Activated gamma-delta T cell treated with Interleukin-2 at 50 U/mL for 16 hours (primary cell): ENCODE measurements at places on chromosomes 13 and 19.

DNA sequence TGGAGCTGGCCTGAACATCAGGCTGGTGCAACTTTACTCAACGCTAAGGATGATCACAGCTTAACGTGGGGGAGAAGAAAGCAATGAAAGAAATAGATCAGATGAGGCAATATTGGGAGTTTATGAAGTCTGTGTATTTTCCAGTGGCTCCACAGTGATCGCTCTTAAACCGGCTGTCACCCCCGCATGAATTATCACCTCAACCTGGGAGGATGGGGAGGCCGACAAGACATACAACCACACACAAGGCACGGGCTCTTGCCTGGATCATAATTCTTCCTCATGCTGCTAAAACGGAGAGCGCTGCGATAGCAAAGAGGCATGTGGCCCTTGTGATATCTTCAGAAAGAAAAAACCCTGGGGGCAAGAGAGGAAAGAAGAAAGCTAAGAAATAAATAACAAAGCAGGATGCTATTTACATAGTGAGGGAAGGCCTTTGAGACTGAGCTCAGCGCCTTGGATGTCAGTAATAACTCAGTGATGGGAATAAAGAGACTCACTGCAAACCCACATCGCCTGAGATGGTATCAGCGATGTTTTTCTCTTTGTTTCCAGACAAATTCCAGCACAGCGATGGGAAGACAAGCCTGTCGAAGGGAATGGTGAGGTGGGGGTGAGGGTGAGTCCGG is 19.1 kb upstream of the CHST8 start:
- DNase-seq = no peak

DNA sequence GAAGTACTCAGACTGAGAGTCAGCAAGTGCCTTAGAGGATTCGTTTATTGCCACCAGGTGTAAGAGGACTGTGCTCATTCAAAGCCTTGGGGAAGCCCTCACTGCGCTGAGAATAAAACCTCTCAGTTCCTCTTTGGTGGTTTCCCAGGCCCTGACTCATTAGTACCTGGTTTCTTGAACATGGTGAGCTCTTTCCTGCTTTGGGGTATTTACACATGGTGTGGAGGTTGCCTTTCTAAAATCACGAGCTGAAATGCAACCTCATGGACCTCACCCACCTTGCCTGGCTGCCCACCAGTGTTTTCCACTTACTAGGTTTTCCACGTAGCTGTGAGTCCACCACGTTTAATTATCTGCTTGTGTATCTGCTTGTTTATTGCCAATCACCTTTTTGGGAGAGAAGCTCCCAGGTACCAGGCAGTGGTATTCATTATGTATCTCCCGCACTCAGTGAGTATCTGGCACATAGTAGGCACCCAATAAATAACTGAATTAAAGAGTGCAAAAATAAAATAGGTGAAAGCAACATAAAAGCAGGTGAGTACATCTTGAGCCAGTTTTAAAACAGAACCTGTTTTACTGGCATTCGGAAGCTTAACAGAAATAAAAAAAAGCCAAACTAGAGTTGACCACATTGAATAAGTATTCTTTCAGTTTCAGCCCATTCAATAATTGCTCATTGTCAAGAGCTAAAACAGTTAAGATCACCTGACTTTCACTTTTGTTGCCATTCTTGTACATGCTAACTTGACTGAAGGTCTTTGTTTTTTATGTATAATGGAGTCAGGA is 533.0 kb downstream of the MYO16 start:
- DNase-seq = no peak

- no peak for DNase-seq
Measured at GRCh38 chr13:37490176-37490779, 108.3 kb downstream of the POSTN start.

GRCh38 chr19:6161271-6161850 is 25.9 kb downstream of the ACSBG2 start:
- peak; percentile 18 for DNase-seq

DNA sequence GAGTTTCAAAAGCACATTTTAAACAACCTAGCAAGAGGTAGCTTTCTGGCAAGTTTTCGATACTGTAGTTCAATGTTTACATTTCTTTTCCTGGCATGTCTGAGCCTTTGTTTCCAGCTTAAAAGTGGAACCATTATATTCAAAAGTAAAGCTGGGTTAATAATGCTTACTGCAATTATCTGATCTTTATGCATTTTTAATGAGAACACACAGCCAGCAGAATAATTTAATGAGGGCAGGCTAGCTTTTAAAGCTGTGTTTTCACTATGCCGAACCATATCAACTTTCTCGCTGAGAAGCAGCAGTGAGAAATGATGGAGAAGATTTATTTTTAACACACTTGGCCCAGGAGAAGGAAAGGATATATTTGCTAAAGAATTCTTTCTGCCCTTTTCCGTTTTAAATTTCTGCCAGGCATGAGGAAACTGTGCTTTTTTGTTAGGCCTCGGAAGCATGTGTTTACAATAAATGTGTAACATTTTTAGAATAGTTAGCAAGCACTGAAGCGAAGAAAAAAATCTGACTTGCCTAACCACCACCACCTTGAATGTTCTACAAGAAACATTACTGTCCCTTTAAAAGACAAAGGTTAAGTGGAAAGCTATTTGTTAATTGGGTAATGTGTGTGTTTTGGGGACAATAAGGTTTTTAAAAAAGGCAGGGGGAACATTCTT is 1.0 kb downstream of the MBNL2 start:
- DNase-seq = no peak

GRCh38 chr13:66864627-66865026 is 365.5 kb downstream of the PCDH9 start:
- no peak for DNase-seq

DNA sequence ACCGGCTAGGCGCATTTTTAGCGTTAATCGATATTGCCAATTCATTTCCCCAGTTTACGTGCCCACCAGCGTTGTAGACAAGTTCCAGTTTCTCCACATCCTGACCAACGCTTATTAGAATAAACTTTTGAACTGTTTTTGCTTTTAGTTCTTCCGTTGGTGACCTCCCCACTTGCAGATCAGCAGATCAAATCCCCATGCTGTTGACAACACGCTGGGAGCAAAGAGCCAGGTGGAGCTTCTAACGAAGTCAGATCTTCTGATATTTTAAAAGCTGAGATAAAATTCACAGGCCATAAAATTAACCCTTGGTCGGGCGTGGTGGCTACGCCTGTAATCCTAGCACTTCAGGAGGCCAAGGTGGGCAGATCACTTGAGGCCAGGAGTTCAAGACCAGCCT is 21.2 kb downstream of the RCN3 start:
- DNase-seq = no peak

DNA sequence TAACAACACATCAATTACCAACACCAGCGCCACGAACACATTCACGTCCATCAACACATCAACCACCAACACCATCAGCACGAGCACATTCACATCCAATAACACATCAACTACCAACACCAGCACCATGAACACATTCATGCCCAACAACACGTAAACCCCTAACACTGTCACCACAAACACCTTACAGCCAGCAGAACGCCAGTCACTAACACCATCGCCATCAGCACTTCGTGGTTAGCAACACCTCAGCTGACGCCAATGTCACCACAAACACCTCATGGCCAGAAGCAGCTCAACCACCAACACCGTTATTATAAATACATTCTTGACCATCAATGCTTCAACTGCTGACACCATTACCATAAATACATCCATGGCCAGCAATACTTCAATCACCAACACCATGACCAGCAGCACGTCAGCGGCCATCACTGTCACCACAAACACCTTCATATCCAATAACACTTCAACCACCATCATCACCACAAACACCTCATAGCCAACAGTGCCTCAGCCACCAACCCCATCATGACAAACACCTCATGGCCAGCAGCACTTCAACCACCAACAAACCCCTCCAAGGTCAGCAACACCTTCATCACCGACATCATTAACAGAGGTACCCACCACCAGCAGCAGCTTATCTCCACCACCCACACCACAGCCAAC is 9.4 kb downstream of the FCER2 start:
- DNase-seq = no peak

- no peak for DNase-seq
Measured at GRCh38 chr13:32746474-32746873, 160.2 kb downstream of the PDS5B start.

DNA sequence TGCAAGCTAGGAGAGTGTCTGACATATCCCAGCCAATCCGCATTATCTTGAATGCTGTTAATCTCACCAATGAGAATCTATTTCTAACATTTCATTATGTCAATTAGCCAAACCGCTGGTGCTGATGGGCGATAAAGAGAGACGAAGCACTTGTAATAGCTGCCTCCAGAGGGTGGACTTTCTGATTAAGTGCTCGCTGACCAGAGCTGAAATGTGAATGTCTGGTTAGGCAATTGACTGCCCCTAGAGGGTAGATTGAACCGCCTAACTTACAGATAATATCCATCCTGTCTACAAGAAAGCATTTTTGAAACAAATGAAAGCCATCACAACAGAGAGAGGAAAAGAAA is 552 bp upstream of the GRWD1 start:
- DNase-seq = no peak

- peak; percentile 52 for DNase-seq
Measured at GRCh38 chr19:55179606-55180484, at the start of gene SYT5. Gene SYT5, minus strand, starts transcription at chr19:55180289. Its CDS starts 1,248 bp downstream, at chr19:55179041.

GRCh38 chr13:48944221-48944620 is 31.5 kb upstream of the FNDC3A start:
- no peak for DNase-seq

DNA sequence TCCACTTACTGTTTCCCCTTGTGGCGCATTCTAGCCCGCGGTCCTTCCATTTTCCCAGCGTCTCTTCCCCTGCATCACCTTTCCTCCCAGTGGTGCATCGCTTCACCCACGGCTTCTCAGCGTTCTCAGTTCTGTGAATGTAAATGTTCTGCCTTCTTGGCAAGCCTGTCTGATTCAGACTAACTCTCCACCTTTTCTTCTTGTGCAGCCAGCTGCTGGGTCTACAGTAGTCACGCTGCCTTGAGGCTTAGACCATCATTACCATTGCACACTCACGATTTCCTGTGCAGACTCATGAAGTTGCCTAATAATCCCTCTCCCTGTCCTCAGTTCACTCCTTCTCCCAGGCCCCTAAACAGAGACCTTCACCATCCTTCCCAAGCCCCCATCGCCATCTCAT is 75.0 kb downstream of the DHRS12 start:
- DNase-seq = no peak

DNA sequence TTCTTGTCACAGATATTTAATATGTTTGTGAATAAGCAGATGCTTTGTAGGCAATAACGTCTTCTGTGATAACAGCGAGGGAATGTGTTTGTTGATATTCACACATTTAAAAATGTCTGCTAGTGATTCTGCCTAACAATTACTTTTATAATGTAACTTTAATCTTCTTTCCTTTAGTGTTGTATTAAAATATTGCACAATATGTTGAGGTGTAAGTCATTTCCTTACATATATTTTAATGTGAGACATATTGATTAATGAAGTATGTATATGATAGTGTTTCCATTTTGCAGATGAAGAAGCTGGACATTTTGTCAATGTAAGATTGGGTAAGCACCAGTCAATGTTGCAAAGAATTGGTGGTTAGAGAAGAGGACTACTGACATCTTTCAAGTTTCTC is 324.4 kb downstream of the SLITRK1 start:
- DNase-seq = no peak

- no peak for DNase-seq
Measured at GRCh38 chr19:48342841-48343540, 17.6 kb downstream of the EMP3 start.

GRCh38 chr19:54600212-54600611 is 6.8 kb downstream of the LILRA1 start:
- no peak for DNase-seq

GRCh38 chr13:108218044-108218974 is at the start of gene ABHD13:
Gene ABHD13, plus strand, starts transcription at chr13:108218392. Its CDS starts 10,827 bp downstream, at chr13:108229219.
- peak; percentile 86 for DNase-seq

DNA sequence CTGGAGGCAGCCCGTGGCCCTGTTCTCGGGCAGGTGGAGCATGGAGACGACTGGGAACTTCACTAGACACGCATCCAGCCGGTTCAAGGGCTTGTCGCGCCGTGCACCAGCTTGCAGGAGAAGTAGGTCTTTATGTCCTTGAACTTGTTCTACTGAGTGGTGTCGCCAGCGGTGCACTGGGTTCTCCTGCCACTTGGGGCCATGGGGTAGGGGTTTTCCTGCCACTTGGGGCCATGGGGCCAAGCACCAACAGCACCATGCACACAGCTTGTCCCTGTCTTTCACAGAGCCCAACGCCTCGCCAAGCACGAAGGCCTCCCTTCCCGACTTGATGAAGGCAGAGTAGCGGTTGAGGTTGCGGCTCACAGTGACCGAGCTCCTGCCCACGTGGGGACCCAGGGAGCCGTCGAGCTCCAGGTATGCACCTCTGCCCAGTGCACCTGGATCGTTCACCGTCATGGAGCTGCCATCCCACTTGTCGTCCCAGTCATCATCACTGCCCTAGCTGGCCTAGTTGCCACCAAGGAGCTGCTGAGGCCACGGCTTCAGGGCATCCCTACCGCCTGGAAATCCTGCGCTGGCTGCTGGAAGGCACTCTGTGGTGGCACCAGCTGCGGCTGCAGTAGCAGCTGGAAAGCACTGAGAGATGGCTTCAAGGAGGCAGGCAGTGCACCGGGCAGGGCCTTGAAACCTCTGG is 40.5 kb upstream of the TPM4 start:
- DNase-seq = no peak

GRCh38 chr19:1675633-1676350 is 23.4 kb upstream of the TCF3 start:
- no peak for DNase-seq

GRCh38 chr19:46661735-46662592 is 982 bp upstream of the DACT3 start:
- DNase-seq = peak; percentile 62

GRCh38 chr13:90675129-90675528 is 672.4 kb upstream of the MIR17HG start:
- DNase-seq = no peak

DNA sequence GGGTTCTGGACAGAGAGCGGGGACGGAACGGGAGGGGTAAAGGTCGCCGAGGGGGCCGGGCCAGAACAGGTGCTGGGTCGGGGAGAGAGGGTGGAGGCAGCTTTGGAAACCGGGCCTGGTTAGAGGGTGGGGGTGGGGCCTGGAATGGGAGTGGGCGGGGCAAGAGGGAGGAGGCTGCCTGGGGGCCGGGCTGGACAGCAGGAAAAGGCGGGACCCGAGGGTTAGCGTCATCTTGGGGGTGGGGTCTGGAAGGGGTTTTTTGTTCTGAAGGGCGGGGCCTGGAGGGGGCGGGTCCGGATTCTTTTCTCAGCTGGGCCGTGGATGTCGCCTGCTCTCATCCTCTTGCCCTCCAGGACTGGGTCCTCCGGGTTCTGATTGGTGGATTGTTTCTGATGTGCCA is 4.3 kb upstream of the ZNF813 start:
- no peak for DNase-seq

GRCh38 chr19:6313398-6313969 is 19.9 kb downstream of the ACER1 start:
- no peak for DNase-seq

DNA sequence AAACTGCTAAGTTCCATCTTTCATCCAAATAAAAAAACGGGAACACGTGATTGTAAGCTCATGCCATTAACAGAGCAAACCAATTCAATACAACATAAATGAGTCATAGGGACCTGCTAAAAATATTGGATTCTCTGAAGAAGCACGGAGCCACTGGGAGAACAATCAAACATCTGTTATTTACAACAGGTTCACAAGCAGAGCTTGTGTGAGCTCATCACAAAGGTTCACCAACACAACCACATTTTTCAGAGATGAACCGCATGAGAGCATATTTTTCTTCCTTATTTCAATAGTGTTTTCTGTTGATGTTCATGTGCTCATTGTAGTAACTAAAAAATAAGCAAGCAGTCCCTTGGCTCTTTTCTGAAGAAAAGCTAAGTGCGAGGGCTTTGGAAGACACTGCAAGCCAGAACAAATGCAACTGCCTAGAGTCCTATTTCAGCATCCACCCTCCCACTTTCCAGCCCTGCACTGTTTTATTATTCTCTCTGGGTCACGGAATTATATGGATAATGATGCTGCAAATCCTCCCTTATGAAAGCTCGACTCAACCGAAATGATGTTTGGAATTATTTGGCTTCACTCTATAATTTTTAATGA is 545.8 kb downstream of the LIG4 start:
- no peak for DNase-seq
